ENCODE measurements at places on chromosomes 2 and 18. TPM values are rescaled to one million over a fixed set of nuclear protein-coding genes. Genes with fewer than 3 reads are reported as not detected.

Gene RTP5
- total RNA-seq, result 0.08 TPM

Gene ALPI
- not detected for total RNA-seq

DNA sequence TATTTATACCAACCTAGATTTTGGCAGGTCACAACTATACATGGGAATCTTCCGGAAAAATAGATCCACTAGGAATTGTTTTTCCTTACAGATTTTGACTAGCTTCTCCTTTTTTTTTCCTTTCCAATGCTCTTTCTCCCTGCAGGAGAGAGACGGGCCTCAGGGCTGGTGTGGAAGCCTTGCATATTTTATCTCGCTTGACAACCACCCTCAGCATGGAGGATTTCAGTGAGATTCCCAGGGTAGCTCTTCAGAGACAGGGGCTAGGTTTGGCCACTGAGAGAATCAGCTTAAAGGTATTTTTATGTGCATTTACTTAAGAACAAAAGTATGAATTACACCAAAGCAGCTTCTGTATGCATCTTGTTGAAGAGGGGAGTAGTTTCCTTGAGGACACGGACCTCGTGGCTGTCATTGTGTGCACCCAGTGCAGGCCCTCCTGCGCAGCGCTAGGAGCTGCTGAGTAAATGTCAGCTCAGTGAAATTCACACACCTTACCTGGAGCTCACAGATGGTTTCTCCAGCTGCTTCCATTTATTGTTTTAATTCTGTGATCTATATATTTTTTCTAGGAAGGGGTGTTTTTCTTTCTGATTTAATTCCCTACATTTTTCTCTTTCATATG is 54.4 kb downstream of the TRAPPC12 start:
- DNase-seq, result no peak

DNA sequence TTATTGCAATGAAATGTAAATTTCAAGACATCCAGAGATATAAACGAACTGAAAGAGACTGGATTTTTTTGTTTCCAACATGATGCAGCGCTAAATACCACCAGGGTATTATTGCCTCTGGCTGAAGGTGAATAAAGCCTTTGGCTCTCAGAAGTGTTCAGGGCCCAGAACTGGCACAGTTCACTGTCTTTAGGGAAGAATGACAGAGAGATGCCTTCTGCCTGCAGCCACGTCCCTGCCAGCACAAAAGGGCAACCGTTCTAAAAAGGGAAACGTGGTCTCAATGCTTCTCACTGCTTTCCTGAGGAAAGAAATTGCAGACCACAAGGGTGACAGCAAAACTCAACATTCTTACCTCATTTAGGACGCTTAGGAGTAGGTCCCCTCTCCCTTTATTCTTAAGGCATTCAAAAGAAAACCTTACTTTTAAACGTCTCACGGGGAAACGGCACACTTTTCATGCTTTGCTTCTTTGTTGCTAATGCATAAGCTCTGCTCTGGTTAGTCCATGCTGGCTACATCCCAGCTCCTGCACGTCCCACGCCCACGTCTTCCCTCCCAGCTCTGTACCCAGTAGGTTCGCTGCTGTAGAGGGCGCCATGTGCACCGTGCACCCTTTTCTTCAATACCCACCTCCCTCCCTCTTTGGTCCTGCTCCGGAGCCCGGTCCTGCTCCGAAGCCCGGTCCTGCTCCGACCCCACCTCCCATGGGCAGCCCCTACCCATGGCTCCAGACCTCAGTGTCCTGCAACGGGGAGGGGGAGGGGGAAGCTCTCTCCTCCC is 171.0 kb downstream of the HRH4 start:
- no peak for DNase-seq

DNA sequence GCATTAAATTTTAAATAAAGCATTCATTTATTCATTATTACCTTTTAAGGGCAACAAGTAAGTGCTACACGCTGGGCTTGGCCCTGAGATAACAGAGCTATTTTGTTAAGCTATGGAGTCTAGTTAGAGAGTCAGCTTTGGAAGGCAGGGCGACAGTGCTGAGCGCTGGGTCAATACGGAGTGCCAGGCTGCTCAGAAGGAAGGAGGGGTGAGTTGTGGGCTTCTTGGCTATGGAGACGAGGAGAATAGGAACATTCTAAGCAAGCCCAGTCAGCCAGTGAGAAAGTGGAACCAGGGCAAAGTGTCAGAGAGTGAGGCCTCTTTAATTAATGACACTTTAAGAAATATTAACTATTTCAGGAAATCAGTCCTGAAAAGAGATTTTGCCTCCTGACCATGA is 288.4 kb downstream of the LRRTM1 start:
- no peak for DNase-seq

GRCh38 chr18:73551211-73551610 is 596.4 kb downstream of the FBXO15 start:
- no peak for DNase-seq

DNA sequence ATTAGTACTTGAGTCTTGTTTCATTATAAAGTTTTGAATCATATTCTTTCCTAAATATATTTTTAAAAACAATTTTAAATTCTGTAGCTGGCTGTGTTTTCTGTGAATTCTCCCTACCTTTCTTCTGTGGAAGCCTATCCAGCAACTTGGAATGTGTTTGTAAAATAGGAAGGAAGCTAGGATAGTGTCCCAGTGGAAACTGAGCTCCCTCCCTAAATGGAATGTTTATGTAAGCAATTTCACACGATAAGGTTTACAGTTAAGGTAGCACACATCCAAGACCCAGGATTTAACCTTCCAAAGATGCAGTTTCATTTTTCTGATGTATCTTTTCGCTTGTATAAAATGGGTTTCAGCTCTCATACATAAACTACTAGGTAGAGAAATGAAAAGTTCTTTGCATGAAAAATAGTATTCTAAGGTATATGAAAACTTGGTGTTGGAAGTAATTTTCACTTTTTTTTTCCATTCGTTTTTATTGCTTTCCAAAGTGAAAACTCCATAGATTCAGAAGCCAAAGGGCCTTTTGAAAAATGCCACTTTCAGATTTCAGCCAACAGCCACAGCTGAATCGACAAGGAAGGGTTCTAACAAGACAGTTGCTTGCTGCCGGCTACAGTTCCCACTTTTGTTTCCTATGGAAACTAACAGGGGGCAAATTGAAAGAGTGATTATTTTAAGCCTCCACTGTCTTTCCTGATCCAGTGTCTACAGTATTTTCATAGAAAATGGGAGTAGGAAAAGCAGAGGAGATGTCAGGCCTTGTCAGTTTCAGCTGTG is 405.1 kb upstream of the POU3F3 start:
- no peak for DNase-seq

Gene IL1R2
- total RNA-seq, result not detected

DNA sequence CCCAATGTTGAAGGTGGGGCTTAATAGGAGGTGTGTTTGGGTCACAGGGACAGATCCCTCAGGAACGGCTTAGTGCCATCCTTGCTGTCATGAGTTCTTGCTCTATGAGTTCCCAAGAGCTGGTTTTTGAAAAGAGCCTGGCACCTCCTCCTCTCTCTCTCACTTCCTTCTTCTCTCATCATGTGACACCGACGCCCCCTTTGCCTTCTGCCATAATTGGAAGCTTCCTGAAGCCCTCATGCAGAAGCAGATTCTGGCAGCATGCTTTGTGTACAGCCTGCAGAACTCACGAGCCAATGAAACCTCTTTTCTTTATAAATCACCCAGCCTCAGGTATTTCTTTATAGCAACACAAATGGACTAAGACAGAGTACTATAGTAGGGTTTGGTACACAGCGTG is 100.4 kb upstream of the SH3BP4 start:
- DNase-seq, result no peak

- DNase-seq, result no peak
Measured at GRCh38 chr2:43890855-43891254, 52.1 kb downstream of the ABCG8 start.

Gene PDE1A
- total RNA-seq, result 2.9 TPM

GRCh38 chr18:11801573-11801972 is 49.6 kb upstream of the CHMP1B start:
- DNase-seq, result no peak

Gene RAB27B
- 11.4 TPM for total RNA-seq

DNA sequence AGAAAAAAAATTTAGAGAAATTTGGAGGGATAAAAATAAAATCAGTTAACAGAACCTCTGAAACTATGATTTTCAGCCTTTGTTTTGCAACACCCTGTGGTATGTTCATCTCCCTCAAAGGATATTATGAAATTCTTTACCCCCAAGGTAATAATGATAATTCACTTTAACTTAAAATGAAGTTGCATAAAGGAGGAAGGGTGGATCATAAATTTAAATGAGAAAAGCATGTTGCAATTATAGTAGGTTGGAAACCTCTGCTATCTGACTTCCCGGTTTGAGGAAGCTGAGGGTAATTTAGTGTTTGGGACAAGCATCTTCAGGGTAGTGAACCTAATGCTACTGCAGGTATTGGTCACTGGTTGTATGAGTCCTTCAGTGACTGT is 102.9 kb downstream of the BABAM2 start:
- DNase-seq, result no peak

GRCh38 chr2:201220102-201220570 is 37.2 kb downstream of the CASP10 start:
- no peak for DNase-seq

GRCh38 chr2:54206596-54206995 is 49.4 kb downstream of the TSPYL6 start:
- DNase-seq, result peak; percentile 68

Gene DSG3
- total RNA-seq, result not detected

- peak; percentile 36 for DNase-seq
Measured at GRCh38 chr18:12598181-12598930, 59.6 kb downstream of the SPIRE1 start.

Gene UGT1A3
- total RNA-seq, result not detected

DNA sequence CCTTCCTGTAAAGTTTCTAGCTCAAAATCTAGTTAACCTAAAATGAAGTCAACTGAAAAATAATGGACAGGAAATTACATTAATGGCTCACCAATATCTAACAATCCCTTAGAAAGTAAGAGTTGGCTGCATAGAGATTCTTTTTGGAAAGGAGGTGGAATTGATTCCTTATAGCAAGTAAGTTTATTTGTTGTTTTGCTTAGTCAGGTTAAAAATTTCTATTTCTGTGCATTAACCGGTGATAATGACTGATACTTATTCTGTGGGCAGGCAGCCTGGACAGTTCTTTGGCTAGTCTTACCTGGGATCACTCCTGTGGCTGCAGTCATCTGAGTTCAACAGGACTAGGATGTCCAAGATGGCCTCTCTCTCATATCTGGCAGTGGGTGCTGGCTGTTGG is 6.9 kb upstream of the BCL2L11 start:
- DNase-seq, result no peak

DNA sequence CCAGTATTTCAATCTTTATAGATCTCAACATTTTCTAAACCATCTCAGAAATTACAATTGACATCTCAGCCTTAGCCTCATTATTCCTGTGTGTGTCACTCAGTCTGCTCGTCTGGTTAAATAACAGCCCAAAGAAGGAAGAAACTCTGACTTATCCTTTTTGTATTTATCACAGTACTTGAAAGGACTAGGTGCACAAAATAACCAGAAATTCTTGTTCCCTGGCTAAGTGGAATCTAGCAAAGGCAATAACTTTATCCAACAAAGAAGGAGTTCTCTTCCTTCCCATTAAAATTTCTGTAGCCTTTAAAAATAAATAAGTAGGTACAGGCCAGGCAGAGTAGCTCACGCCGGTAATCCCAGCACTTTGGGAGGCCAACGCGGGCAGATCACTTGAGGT is 139.9 kb upstream of the PID1 start:
- DNase-seq, result no peak

Gene CXCR1
- total RNA-seq, result not detected

All from myocyte (in vitro differentiated cells).